ENCODE measurements at places on chromosomes 2 and 18.
A peak's percentile ranks its signal among the peaks of the same experiment; 100 is the strongest.

- DNase-seq: no peak
Observed at GRCh38 chr2:85475799-85476490, 57.4 kb downstream of the SH2D6 start.

DNA sequence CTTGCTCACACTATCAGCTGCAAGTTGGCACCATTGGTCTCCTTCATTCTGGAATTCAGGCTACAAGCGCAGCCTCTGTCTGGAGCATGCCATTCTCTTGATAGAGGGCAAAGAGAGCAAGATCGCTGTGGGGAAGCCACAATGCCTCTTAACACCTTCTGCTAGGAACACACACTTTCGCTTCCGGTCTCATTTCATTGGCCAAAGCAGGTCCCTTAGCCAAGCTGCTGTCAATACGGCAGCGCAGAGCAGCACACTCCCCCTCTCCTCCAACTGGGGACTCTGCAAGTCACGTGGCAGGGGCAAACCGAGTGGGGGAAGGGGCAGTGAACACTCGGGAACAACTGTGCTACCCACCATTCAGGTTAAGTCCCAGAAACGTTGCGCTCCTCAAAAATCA lies 98.1 kb downstream of the MMADHC start:
- peak; percentile 79 for DNase-seq

- DNase-seq: no peak
Observed at GRCh38 chr2:126781806-126782205, 116.9 kb upstream of the TEX51 start.

DNA sequence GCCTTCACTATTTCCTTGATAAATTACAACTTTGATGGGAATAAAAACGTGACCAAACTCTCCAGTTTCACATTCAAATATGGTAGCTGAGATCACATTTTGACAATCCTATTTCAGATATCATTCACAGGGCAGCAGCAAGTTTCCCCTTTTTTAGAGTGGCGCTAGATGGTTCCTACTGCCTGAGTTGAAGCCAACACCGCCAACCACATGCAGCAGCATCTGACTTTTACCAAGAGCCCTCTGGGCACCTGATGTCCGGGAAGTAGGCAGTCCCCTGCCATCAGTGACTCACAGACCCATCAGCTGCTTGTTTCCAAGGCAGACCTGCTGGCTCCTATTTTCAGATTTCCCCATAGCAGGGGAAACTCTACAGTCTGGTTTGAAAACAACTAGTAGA lies 4.0 kb upstream of the MREG start:
- DNase-seq: no peak

- no peak for DNase-seq
Observed at GRCh38 chr2:118842661-118843482, 4.6 kb downstream of the EN1 start.

GRCh38 chr18:14978962-14979535 lies 231.1 kb downstream of the ANKRD30B start:
- DNase-seq: no peak

DNA sequence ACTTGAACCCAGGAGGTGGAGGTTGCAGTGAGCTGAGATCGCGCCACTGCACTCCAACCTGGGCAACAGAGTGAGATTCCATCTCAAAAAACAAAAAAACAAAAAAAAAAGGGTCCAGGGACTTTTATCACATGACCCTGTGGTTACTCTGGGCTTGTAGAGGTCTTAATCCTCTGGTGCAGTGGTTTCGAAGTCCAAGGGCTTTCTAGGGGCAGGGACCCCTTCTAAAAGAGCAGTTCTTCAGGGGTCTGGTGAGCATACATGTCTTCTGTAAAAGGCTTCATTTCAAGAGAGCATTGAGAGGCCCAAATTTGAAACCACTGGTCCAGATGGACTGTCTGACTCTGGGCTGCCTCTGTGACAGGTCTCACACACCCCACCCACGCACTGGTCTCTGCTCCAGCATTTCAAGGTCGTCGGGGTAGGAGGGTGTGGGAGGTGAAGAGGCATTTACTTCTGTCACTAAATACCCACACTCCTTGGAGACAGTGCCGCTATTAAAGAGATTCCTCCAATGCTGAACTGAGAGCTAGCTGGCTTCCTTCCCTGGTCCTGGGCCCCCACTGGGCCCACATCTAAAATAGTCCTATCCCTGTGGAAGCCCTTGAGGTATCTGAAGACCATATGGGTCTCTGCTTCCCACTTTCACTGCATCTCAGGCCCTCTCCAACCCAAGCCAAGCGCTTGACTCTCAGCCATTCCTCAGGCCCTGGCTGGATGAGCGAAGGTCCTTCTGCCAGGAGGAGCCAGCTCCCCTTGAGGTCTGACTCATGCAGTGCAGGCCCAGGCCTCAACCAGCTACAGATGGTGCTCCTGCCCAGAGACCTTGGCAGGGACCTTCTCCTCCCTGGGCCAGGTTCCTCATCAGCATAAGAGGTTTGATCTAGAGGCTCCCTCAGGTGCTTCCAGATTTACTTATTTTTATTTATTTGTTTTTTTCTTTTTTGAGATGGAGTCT lies 44.8 kb downstream of the PAX8 start:
- no peak for DNase-seq

- no peak for DNase-seq
Observed at GRCh38 chr2:73993778-73994177, 9.1 kb downstream of the TET3 start.

DNA sequence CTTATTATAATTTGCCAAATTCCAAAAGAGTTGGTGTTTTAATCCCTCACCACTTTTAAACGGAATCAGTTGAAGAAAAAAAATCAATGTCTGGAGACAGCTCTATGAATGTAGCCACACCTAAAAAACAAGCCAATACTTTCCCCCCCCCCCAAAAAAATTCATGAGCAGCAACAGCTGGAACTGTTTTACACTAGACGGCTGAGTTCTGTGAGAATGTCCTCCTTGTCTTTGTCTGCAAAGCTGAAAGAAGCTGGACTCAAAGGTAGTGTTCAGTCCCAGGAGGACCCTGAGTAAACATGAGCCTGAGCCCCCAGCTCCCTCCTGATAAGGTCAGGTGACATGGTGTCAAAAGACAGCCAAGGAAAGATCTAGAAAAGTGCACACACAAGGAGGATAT lies 68.2 kb downstream of the ZNF521 start:
- no peak for DNase-seq

DNA sequence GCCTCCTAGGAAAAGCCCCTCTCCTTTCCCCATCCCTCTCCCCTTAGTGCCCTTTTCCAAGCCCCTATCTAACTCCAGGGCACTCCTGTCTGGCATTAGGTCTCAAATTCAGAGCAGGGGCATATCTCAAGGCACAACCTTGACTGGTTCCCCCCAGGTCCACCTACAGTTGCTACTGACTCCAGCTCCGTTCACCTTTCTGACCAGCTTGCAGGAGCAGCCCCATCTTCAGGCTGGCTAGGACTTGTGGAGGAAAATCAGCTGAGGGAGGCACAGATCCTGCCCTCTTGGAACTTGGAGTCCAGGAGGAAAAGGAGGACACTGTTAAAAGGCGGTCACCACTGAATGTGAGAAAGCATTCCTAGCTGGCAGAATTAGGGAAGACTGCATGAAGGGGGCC lies 152.4 kb downstream of the ZFP36L2 start:
- DNase-seq: no peak

DNA sequence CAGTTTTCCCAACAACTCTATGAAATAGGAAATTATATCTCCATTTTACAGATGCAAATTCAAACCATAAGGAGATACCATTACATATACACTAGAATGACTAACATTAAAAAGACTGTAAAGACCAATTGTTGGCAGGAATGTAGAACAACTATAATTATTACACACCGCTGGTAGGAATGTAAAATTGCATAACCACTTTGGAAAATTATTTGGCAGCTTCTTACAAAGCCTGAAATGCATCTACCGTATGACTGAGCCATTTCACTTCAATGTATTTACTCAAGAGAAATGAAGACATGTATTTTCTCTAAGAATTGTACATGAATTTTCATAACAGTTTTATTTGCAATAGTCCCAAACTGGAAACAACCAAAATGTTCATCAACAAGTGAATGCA lies 189.1 kb upstream of the BCL2L11 start:
- no peak for DNase-seq

DNA sequence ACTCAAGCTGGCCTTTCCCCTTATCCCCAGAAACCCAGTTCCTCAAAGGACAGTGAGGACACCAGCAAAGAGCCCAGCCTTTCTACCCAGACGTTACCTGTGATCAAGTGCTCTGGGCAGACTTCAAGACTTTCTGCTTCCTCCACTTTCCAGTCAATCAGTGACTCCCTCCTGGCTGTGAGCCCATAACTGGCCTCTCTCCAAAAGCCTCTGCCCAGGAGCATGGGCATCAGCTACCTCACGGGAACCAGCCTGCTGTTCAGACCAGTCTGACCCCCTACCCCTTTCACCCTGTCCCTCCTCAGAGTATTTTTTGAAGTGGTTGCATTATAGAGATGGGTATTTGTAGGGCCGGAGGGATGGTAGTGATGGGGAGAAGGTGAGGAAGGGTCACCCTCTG lies 27.7 kb upstream of the CYP27A1 start:
- no peak for DNase-seq

DNA sequence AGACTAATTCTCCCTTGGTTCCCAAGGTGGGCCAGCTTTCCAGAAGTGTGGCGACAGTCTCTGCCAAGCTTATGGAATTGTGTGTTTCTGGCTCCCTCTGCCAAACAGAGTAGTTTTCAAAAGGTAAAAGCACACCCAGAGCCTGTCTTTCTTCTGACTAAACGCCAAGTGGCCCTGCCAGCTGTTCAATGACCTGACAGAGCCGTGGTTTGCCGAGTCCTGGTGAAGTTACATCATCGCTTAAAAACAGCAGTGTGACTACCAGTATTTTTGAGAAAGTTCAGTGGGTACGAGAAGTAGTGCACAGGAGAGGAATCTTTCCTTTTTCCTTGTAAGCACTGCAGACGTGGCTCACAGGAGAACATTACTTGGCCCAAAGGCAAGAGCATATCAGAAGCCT lies 1.9 kb downstream of the PER2 start:
- DNase-seq: no peak

DNA sequence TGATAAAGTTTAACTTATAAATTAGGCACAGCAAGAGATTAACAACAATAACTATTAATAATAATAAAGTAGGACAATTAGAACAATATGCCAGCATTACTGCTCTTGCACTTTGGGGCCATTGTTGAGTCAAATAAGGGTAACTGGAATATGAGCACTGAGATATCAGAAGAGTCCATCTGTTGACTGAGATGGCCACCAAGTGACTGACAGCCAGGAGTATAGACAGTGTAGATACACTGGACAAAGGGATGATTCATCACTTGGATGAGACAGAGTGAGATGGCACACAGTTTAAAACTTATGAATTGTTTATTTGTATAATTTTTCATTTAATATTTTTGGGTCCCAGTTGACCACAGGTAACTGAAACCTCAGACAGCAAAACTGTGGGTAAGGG lies 20.0 kb downstream of the NAB1 start:
- no peak for DNase-seq

DNA sequence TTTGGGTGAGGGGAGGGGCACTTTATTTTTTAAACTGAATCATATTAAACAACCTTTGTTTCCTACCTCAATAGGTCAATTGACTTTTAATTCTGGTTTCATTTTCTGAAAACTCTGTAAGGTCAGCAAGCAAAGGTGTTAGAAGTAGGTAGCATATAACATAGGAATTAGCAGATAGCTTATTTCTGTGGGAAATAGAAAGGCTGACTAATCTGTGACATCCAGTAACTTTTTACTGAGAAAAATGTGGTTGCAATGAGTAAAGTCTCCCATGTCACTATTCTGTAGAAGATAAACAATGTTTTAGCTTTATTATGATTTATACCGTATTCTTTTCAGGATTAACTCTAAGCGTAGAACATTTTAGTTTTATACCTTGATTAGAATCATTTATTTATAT lies 240.4 kb downstream of the PLCL1 start:
- DNase-seq: no peak

GRCh38 chr2:127163921-127164320 lies 56.2 kb downstream of the CYP27C1 start:
- no peak for DNase-seq

GRCh38 chr2:64325852-64326577 lies 127.9 kb upstream of the LGALSL start:
- no peak for DNase-seq

- DNase-seq: no peak
Observed at GRCh38 chr18:40902436-40902835, 1052.6 kb upstream of the PIK3C3 start.

DNA sequence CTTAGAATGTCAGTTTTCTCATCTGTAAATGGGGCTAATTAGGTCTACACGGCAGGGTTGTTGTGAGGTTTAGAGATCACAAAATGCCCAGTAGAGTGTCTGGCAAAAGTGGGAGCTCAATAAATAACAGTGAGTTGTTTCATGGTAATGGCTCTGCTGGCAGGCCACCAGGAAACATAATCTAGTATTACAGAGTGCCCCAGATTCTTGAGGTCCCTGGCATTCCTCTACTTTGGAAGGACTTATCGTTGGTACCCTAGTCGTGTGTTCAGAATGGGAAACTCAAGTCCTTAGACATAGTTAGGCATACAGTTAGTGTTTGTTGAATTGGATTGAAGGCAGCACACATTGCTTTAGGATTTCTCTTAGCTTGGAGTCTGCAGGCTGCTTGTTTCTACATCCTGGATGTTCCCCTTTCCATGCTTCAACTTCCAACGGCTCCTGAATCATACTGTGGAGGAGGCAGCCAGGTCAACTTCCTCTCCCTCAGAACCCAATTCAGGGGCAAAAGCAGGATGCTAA lies 161.5 kb upstream of the FOSL2 start:
- no peak for DNase-seq

DNA sequence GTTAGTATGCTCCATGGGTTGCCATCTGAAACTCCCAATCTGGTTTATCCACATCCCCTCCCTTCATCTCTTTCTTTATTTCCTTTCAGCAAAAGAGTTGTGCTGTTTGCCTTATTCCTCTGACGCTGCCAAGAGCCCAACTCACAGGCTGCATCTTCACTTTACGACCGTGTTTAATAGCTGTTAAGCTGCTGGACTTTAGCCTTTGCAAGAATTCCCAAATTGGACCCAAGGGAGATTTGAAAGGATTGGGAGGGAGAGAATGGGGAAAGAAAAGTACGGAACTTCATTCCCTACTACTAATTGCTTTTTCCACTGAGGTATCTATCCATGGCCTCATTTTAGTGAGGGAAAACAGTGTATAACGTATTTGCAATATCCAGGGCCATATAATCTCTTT lies 263.4 kb upstream of the MEIS1 start:
- DNase-seq: no peak

- no peak for DNase-seq
Observed at GRCh38 chr2:181978351-181979150, 7.1 kb upstream of the PPP1R1C start.

DNA sequence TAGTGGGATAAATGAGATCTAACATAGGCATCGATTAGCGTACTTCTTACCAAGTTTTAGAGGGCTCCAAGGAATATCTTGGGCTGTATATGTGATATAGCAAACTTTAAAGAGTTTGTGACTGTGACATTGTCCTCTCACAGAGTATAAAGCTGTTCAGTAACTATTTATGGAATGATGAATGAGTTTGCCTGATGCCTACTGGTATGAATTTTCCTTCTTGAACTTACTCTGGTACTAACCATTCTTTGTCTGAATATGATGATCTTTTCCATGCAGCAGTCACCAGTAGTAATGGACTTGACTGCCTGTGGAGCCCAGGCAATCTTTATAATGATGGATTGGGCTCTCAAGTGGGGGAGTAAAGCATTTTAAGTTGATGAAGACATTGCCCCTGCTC lies 120.5 kb downstream of the PARD3B start:
- DNase-seq: no peak
